ENCODE measurements at places on chromosomes 2 and 18.

DNA sequence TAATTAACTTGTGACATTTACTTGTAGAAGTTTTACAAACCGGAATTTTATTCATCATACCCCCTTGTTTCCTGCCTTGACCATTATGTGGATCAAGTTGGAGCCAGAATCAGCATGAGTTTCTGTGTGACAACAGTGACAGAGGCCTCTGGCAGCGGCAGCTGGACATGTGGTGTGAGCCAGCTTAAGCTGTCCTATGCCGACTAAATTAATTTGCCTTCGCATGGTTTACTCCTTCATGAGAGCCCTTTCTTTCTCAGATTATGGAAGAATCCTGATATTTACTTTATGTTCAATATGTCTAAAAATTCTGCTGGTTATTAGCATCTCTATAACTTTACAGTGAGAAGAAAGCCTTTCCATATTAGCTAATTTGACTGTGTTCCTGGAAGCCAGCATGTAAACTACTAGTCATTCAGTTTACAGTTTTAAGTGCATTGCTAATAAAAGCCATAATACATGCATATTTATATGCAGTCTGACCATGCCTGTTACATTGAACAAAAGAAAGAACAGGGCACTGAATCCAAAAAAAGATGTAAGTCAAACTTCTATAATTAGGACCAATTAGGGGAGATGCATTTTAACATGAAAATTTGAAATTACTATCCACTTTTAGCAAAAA, 495.8 kb upstream of the ACVR2A start:
- no peak for DNase-seq

- DNase-seq: no peak
Measured at GRCh38 chr2:217953531-217953932, 49.3 kb downstream of the TNS1 start.

DNA sequence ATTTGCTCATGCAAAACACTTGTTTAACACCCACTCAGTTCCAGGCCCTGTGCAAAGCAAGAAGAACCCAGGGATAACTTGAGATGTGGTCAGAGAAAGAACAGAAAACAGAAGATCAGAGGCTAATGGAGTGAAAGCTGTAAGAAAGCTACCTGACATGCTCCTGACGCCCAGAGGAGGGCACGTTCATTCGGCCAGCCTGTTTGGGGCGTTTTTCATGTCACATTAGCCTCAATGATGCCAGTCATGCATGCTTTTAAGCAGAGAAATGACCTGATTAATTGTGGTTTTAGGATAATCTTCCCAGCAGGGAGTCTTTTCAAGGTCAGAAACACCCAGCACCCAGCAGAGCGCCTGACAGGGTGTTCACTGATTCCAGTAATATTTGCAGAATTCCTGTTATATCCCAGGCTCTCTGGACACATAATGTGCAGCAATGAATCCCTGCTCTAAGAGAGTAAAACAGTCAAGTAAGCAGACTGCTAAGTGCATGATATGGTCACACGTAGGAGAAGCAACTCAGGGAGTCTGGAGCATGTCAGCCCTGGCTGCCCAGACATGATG, 320.0 kb downstream of the LRATD1 start:
- no peak for DNase-seq

GRCh38 chr18:54229421-54230059, 5.1 kb upstream of the MBD2 start:
- DNase-seq: no peak

DNA sequence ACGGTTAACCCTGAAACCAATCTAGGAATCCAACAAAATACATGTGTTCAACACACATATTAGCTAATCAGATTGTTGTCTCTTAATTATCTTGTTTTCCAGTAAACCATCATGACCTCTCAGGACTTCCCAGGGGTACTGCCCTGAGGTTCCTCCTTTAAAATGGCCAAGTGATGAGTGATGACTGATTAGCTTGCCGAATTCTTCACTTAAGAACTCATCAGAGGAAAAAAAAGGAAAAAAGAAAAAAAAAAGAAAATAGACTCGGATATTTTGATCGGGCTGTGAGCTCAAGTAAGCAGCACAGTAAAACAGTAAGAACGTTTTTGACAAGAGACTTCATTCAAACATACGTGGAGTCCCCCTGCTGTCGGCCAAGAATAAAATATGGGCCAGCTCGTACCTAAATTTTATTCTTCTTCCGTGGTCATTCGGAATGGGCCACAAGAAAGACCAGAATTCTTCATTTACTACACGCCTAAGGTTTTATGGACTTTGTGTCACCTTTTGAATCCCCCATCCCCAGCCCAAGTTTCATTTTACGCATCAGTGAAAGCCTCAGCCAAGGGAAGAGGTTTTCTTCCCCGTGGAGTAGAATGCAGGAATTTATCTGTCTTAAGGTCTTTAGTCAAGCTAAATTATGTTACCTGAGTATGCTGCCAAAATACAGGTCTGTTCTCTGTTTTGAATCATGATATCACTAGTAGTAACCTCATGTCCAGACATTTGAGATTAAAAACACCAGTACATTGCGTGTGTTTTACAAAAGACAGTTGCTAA, 40.5 kb downstream of the COLEC12 start:
- DNase-seq: no peak

- DNase-seq: no peak
Measured at GRCh38 chr2:99275882-99276281, 20.4 kb upstream of the LYG2 start.

GRCh38 chr2:46914578-46915230, 902 bp downstream of the MCFD2 start:
- DNase-seq: no peak

- DNase-seq: no peak
Measured at GRCh38 chr2:76157531-76157930, 446.8 kb upstream of the GCFC2 start.

DNA sequence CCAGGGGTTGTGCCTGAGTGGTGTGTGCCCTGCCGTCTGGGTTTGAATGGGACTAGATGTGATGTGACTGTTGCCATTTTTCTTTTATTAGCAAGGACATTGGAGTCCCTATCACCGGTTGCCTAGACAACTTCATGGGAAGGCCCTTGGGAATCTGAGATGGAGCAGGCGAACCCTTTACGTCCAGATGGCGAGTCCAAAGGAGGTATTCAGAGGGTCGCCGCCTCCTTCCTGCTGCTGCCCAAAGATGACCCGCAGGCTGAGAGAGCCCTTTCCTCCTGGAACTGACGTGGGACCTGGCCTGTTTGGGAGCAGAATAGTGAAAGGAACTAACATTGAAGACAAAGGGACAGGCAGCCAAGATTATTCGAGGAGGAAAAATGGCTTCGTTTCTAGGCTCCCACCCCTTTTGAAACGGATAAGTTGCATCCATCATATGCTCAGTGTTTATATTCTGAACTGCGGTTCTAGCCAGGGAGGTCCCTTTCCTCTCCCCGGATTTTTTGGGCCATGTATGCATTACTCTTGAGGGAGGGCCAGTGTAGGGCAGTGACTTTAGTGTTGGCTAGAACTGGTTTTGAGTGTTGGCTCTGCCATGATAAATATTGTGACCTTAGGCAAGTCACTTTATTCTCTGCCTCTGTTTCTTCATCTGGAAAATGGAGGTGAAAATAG, 673 bp downstream of the CENPO start:
- no peak for DNase-seq

DNA sequence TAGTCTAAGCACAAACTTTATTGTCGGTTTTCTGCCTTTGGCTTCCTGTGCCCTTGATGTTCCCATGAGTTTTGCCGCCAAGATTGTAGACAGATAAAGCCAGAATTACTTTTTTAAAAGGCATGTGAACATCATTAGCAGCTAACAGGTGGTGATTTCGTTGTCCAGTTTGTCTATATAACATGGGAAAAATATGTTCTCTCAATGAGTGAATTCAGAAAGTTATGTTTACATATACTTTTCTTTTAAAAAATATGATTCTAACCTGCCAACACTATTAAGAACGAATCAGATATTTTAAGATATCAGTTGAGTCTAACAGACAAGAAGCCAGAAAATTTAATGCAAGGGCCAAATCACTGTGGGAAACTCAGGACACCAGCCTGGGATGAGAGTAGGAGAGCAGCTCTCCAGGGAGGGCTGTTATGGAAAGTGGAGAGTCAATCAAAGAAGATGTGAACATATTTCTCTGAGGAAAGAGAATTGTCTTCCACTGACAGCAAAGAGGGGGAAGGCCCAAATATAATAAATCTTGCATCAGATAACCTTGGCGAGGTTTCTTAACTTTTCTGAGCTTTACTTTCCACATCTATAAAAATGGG, 311.3 kb downstream of the ARHGAP15 start:
- no peak for DNase-seq

DNA sequence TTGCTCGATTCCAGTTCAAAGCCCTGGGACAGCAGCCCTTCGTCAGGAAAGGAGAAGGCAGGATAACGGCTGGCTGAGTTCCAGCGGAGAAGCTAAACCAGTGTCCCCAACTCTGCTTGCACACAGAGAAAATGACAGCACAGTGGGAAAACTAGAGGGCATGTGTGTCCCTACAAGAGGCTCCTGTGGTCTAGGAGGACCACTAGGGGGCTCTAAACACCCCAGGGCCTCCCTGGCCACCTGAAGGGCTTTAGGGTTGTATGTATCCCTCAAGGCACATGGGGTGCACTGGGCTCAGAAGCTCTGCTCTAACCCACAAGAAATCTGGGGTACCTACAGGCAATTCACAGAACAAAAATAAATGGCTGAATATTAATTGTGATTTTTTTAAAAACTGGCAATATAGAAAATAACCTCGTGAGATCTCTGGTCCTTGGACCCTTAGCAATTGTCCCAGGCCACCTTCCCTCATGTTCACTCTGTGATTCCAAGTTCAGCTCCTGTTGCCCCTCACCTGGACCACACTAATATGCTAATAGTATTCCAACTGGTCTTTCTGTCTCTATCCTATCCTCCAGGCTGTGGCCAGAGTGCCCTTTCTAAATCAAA, 17.5 kb downstream of the STAT1 start:
- DNase-seq: no peak

GRCh38 chr2:136030406-136030805, 45.0 kb upstream of the DARS1 start:
- no peak for DNase-seq

DNA sequence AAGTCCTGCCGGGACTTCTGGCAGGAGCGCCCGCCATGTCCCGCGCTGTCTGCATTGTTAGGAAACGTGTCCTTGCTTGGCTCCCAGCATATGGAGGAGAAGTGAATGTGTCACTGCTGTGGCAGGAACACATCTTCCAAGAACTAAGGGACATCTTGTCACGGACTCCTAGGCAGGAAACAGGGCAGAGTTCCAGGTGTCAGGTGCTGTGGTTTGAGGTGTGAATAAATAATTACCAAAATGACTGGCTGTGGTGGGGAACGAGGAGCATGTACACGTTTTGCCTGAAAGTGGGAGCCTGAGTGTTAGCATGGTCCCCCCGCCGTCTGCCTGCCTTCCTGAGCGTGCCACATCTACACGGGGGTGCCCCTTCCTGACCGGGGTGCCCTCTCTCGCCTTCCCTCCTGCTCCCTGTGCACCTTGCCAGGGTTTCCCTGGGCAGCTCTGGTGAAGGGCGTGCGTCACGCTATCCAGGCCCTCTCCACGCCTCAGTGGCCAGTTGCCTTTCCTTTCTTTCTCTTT, 237.5 kb downstream of the LDLRAD4 start:
- no peak for DNase-seq

Data from GM12864 (cell line).